ENCODE measurements at places on chromosomes 5 and 9.
A peak's percentile ranks its signal among the peaks of the same experiment; 100 is the strongest.

DNA sequence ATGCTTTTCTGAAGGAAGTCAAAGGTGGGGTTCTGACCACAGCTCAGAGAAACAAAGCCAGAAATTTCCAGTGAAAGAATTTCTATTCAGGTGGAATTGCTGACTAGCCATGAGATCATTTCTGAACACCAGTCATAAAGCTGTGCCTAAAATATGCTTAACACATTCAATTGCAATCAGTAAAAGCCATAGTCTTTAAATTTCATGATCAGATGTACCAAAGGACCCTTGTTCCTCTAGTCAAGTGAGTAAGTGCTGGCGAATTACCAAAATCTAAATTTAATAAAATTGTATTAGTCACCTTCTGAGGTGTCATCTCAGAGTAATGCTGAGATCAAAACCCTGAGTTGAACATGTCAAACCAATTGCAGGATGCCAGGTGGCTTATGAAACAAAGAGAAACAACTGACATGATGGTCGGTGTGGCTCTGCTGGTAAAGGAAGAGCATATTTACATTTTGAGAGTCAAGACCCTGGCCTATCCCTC, 334.2 kb upstream of the CCNH start:
- DNase-seq: no peak

- DNase-seq: no peak
Observed at GRCh38 chr5:111127453-111128195, 35.5 kb downstream of the WDR36 start.

GRCh38 chr9:69253057-69253456, 72.0 kb upstream of the ENTREP1 start:
- DNase-seq: no peak

DNA sequence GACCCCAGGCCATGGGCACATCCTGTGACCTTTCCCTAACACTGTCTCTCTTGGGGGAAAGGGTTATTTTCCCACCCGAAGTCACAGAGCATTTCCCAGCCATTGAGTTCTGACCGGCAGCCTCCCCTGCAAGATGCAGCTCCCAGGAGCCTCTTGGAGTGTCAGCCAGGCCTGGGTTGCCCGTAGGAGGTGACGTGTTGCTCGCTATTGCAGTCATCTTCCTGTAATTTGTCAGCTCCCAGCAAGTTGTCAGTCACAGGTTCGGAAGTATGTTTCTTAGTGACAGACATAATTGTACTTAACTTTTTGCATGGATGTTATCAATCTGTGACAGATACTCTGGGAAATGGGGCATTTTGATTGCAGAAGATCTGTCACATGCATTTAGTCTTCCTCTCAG, 74.5 kb downstream of the MVB12B start:
- no peak for DNase-seq

DNA sequence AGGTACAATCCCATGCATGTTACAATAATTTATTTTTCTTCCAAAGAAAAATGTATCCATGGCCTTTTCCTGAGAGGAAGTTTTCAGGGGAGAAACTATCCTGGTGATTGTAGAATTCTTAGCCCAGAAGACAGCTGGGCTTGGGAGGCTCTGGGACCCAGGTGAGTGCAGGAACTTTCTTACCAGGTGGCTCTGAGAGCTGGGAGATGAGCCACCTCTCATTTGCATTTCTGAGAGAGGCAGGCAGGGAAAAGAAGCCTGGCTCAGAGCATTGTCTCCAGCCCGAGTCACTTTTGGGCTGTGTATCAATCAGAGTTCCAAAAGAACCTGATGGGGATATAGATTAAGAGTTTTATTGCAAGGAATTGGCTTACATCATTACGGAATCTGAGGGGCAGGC, 52.7 kb downstream of the ALG2 start:
- DNase-seq: no peak

- DNase-seq: no peak
Observed at GRCh38 chr9:132519033-132519432, 63.4 kb upstream of the BARHL1 start.

DNA sequence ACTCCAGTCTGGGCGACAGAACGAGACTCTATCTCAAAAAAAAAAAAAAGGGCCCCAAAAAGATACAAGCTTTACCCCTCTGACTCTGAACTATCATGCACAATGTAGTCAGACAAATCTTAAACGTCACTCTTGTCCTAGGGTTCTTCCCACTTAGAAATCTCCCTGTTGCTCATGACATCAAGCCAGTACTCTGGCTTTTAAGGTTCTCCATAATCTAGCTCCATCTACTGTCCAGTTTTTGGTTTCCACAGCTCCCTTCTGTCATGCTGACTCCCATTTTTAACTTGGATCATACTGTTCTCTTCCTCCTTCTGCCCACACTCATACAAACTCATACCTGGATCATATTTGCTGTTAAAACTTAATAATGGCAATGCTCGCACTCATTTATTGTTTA, 156.7 kb upstream of the TLX3 start:
- DNase-seq: no peak

DNA sequence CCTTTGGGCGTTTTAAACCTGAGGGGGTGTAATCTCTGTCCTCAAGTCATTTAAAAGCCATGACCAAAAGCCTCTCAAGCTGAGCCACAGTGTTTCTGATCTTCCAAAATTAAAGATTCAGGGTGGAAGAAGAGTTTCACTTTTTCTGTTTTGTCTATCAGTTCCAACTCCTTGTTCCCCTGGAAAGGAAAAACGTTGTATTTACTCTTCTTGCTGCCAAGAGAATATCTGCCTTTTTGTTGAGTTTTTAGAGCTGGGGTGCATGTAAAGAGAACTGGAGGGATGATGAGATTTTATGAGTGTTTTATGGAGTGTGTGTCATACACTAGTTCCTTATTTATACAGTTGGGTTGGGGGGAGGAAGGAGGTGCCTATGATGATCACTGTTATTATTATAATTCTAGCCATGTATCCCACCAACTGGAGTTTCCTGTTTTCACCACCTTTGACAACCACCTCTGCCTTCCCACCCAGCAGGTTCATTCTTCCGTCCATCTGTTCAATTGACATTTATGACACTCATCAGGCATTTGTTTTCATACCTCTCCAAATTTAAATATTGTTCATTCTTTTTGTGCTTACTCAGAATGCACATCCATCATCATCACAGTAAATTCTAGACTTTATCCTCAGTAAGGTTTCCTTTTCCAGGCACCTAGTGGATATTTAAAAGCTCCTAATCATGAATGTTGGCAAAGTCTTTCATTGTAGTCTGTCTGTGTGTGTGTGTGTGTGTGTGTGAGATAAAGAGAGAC, 97.9 kb upstream of the MPDZ start:
- no peak for DNase-seq

DNA sequence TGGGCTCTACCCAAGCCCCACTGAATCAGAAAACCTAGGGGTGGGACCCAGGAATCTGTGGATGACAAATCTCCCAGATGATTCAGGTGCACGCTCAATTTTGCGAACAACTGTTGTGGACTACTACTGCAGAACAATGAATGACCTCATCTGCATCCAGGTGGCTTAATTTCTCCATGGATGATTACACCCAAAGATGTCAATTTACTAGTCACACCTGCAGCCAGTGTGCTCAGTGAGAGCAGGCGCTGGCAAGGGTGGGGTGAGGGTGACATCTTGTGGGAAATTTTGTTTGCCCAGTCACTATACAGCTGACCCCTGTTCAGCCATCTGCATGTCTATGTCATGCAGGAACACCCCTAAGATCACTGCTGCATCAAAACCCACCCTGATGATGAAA, 118.2 kb downstream of the ENTREP1 start:
- no peak for DNase-seq

GRCh38 chr5:43049236-43049635, 9.1 kb upstream of the ANXA2R start:
- DNase-seq: no peak

DNA sequence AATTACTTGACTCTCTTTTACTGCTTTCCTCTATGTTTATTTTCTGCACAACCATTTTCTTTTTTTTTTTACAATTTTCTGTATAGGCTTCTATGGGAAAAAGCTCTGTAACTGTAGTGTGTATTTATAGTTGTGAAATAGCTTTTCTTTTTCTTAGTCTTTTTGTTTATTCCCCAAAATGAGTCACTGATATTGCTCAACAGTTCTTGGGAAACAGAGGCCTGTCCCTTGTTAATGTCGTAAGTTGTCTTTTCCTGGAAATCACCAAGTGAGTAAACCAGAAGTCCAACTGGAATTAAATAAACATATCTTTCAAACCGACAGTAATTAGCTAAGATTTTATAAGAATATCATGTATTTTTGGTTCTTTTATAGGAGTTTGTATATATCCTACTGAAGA, 325.1 kb upstream of the PRR16 start:
- no peak for DNase-seq

DNA sequence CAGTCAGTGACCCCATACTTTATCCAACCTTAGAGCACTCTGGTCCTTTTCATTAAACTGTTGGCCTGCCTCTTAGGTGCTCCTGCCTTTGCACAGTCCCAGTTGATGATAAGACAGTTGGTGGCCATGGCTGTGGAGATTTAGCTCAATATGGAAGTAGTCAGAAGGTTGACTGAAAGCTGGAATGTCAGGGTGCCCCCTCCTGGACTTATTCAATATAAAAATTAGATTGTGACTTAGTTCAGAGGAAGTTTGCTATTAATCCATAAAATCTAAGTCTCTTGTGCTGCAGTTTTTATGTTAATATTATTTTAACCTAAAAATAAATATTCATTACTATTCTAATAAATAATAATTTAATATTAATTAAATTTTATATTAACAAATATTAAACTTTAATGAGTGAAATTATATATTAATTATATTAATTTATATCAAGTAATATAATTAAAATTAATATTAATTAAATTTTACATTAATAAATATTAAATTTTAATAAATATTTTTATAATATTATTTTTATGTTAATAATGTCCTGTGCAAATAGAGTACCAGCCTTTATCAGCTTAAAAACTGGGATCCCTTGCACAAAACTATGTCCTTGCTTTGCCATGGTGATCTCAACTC, 77.7 kb upstream of the ADAMTSL1 start:
- DNase-seq: no peak

GRCh38 chr5:57777174-57777581, 294.6 kb upstream of the ACTBL2 start:
- DNase-seq: no peak

DNA sequence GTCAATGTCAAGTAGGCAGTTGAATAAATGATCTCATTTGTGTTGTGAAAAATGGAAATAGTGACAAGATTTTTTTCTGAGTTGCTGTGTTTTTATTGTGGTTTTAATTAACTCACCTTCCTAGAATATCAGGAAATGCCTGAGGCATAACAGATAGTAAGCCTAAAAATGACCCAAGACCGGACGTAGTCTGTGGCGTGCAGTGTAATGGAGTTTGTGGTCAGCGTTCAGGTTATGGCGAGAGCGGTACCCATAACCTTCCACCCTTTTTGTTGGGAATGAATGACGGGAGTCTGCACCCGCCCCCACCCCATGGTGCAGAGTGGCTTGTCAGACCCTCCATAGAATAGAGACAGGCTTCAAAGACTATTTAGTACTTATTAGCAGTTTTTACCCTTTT, 119.3 kb downstream of the GALNT10 start:
- peak; percentile 34 for DNase-seq

- peak; percentile 7 for DNase-seq
Observed at GRCh38 chr5:172490514-172491461, 36.5 kb upstream of the SH3PXD2B start.

DNA sequence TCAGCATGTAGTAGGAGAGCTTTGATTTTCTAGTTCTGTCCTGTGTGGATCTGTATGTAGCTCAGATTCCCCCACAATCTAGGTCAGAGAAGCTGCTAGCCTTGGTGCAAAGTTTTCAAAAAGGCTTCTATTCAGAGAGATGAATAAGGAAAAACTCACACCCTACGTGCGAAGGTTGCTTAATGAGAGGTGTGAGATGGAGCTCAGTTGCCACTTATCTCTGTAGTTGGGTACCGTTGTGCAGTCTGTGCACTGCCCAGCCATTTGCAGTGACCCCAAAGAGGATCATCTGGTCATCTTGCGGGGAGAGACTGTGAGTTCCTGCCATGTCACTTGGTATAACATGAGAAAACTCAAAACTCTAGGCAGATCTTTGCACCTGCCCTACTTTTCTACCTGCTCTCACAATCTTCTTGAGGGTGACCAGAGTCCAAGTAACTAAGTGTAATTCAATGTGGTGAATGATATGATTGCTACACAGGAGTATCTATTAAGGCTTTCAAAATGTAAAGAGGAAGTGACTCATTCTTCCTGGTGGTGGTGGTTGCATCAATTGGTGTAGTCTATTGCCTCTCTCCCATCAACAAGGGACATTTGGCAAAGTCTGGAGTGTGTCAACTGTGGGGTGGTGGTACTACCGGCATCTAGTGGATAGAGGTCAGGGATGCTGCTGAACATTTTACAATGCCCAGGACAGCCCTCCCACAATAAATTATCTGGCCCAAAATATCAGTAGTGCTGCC, 65.2 kb downstream of the TMC1 start:
- DNase-seq: peak; percentile 35

- no peak for DNase-seq
Observed at GRCh38 chr9:91741522-91741921, 208.5 kb downstream of the ROR2 start.

Data from activated T-cell treated with anti-CD3 and anti-CD28 coated beads, Interleukin-2, amount 50 U/mL, for 24 hours (primary cell).